ENCODE measurements at places on chromosomes 6 and 20. TPM values are rescaled to one million over a fixed set of nuclear protein-coding genes. Genes with fewer than 3 reads are reported as not detected.

MAP7 gene
- not detected for total RNA-seq

DNA sequence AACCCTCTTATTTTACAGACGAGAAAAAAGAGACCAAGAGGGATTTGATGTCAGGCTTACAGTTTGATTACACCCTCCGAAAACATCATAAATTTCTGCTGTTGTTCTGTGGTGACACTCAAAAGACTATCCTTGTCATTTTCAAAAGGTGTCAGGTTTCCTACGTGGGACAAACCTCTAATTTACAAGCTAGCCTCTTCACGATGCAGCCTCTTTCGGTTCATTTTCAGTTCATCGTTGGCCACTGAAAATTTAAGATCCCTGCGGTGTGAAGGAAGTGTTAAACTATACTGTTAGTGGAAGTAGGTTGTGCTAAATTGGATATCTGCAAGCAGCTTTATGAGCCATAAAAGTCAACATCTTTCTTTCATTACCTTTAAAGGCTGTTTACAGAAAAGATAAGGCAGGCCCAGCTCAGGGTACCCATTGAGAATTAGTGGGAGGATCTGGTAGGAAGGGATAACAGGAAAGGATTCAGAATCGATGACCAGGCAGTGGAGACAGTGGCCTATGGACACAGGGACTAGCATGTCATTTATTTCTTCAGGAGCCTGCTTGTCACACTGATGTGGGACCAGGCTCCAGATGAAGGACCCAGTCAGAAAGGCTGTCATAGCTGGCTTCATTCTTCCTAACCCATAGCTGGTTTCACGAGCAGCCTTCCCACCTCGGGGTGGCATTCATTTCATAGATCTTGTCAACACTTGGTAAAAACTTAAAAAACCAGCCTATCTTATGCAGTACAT, 329.1 kb upstream of the SOX4 start:
- DNase-seq = no peak

- DNase-seq = no peak
These were observed 180.4 kb downstream of the ZNF217 start for GRCh38 chr20:53413186-53413631.

DNA sequence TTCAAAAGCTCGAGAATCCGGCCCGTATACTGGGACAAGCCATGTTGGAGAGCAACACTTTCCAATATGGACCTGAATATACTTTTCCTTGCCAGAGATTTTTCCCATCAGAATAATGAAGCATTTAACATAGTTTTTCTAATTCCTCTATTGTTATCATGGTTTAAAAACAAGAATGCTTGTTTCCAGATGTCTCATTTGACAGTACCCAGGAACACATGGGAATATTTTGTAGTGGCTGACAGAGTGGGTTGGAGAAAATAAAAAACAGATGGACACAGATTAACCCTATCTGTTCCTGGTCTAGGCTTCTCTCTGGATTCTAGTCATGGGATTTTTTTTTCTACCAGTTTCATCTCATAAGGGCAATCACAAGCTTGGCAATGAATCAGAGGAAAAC, 164.8 kb upstream of the CEP162 start:
- no peak for DNase-seq

All from MG63 (cell line).